Hematopoietic multipotent progenitor cell treated with erythropoietin and hydrocortisone succinate and interleukin-3 and kit ligand, for 6 days (in vitro differentiated cells): ENCODE measurements at places on chromosomes 3 and 15.

- DNase-seq, result peak; percentile 66
Measured at GRCh38 chr3:4983739-4984510, 4.7 kb downstream of the BHLHE40 start.

- no peak for DNase-seq
Measured at GRCh38 chr3:107753976-107754375, 231.2 kb downstream of the BBX start.

DNA sequence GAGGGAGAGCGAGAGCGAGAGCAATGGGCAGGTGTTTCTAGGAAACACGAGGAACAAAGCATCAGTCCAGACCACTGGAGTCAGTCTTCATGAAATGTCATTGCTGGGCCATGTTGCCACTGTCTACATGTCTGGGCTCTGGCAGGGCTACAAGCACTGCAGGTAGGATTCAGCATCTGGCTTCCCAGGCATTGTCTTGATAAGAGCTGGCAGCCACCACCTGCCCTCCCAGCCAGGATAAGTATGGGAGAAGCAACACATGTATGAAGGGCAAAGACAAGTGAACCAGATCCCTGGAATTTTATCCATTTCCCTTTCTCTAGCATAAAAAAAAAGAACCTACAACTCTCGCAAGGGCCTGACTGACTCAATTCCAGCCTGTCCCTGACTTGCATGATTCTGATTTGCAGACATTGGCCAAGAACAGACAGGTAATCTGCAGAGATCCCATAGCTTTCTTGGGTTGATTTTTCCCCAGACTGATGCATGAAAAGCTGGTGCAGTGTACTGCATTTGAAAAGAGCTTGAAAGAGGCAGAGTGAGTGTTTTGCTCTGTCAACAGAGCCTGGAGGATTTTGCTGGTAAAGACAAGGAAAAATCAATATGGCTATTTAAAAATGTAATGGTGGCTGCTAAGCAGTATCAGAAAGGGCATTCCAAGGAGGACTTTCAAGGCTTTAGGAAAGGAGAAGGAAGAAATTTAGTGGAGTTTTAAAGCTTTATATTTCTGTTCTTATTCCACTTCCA, 157.2 kb upstream of the MYRIP start:
- no peak for DNase-seq

- DNase-seq, result no peak
Measured at GRCh38 chr3:110710156-110710555, 361.5 kb upstream of the NECTIN3 start.

- no peak for DNase-seq
Measured at GRCh38 chr3:106805625-106806024, 571.6 kb upstream of the CCDC54 start.

GRCh38 chr3:20125897-20126296, 60.1 kb downstream of the SGO1 start:
- DNase-seq, result no peak

DNA sequence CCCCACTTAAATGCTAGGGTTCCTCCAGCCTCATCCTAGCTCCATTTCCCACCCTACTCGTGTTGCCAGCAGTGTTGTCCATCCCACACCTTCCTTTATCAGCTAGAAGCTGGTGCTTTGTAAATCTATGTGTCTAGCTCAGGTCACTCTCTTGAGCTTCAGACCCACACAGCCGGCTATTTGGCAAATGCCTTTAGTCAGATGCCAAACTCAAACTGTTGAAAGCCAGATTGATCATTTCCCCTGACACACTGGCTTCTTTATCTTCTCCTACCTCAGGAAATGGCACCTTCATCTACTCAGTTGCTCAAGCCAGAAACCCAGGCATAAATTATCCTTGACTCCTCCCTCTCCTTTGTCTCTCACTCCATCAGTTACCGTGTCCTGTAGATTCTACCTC, 61.5 kb upstream of the TPM1 start:
- no peak for DNase-seq

DNA sequence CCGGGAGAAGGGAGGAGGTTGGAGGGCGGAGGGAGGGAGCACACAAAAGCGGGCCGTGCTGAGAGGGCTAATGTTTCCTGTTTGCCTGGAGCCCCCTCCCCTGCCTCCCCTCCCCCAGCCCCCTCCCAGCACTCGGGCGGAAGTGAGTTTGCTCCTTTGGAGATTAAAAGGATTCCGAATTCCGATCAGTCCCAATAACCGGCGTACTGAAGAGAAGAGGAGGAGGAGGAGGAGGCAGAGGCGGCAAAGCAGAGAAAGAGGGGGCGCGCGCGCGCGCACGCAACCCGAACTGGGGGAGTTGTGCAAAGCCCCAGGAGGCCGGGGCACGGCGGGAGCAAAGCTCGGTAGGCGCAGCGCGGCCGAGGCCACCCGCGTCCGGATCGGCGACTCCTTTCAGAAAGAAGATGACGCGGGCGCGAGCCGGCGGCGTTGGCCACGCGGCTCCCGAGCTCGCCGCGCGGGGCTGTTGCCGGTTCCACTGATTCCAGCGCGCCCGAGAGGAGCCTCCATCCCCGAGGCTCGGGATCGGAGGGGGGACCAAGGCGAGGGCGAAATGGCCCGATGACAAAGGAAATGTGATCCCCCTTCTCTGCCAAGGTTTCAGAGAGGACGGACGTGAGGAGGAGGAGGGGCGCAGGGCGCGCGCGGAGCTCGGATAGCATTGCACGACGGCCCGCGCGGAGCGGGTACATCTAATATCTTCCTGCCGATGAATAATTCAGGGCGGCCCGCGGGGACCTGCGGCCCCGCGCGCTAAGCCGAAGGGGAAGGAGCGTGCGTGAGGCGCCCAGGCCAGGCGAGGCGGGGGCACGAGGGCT, 1.1 kb upstream of the TRIM71 start:
- DNase-seq, result peak; percentile 26

DNA sequence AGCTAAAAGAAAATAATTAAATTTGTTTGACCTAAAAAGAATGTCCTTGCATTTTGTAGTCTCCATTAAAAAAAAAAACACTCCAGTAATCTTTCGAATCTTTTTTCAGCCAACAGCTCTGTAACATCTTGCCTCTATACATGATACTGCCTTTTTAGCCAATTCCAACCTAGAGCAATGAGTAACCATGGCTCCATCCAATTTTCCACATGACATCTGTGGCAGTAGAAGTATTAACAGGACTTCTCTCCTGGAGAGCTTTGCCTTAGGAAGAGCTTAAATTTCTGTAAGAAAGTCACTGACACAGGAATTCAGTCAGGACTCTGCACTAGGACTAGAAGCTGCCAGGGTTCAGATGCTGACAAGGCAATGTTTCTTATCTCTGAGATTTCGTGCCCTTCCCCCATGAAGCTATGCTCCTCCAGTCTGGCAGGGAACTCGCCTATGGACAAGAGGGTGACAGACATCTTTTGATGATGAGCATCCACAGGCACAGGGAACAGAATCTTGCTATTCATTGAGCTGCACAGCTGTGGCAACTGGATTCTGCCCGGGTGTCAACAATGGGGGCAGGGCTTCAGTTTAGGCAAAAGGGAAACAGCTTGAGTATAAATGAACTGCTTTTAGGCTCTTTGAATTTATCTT, 81.8 kb downstream of the ALCAM start:
- no peak for DNase-seq

- peak; percentile 91 for DNase-seq
Measured at GRCh38 chr15:75140080-75140879, 61.4 kb upstream of the C15orf39 start.

GRCh38 chr15:90174140-90174875, 26.8 kb upstream of the SEMA4B start:
- no peak for DNase-seq

DNA sequence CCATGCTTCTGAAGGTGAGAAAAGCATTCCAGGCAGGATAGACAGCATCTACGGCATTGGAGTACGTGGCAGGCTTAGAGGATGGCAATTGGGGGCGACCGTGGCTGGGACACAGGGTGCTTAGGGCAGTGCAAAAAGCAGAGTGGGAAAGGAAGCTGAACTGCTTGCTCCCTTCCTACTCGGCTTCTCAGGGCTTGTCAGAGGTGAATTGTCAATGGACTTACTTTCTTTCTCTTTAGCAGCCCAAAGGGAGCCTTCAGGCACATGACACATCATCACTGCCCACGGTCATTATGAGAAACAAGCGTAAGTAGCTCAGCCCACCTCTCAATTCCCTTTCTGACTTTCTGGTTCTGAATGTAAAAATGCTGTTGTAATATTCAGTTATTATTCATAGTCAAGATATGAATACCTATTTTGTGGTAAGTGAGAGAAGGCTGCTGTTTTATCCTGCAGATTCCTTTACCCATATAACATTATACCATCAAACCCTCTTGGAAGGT, 84.3 kb downstream of the KLHL25 start:
- DNase-seq, result no peak

- DNase-seq, result peak; percentile 77
Measured at GRCh38 chr15:89971592-89971997, 29.5 kb upstream of the ZNF710 start.

DNA sequence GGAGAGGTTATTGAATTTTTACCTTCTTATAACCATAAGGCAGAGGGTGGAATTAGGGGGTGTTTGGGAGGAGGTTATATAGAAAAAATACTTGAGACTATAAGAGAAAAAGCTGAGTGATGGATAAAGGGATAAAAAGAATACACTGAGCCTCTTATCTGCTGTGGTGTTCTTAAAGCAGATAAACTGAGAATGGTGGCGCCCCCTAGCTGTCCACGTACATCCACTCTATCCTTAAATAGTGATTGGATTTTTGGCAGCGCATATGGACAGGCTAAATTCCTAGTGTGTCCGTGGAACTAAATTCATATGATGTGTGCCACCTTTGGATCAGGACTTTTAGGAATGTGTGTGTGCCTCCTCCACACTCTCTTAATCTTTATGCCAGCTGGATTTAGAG, 121.1 kb downstream of the OXSM start:
- DNase-seq, result peak; percentile 74

- peak; percentile 54 for DNase-seq
Measured at GRCh38 chr3:27632431-27633223, 89.5 kb downstream of the EOMES start.

GRCh38 chr3:7226393-7226792, 365.5 kb downstream of the GRM7 start:
- DNase-seq, result no peak

DNA sequence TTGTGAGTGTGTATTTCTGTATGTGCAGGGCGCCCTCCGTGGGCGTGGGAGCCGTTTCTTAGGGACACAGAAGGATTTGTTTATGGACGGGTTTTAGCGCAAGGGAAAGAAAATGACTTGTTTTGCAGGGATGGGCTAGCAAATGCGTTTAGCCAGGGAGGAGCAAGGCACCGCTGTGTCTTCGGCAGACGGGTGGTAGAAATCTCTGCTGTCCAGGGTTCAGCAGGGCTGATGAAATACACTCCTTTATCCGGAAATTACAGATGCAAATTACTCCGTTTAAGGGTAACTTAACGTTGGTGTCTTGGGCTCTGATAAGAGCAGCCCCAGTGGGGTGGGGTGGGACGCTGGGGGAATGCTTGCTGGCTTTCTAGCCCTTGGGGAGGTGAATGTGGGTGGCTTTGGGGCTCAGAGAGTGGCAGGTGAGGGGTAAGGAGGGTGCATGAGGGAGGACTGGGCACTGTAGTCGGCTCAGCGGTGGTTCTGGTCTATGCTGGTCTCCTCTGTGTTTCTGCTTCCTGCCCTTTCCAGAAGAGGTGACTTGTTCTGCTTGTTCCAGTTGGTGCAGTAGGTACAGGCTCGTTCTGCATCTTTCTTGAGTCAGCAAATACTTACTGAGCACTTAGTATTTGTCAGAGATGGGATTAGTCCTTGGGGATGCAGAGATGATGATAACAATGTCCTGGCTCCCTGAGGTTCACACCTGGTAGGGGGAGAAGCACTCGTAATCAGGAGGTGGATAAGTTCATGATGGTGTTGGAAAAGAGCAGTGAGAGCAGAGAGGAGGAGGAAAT, 954 bp downstream of the SV2B start:
- peak; percentile 25 for DNase-seq

DNA sequence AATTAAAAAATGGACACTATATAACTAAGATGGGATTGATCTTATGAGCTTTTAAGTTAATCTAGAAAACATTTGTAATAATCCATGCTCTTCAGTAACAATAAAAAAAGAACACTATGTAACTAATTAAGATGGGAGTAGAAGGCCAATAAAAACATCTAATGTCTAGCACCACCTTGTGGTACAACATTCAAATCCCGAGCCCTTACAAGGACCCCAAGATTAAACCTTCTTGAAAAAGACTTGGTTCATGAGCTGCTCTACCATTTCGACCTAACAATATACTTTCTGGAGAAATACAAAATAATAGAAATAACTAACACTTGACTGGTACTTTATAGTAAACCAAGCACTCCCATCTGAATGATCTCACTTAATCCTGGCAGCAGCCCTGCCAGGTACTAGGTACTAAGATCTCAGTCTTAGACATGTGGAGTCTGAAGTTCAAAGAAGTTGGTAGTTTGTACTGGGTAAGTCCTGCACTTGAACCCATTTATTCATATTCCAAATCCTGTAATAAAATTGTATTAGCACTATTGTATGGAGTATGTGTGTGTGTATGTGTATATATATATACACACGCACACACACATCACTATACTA, 21.8 kb downstream of the METTL6 start:
- peak; percentile 86 for DNase-seq

GRCh38 chr3:40997711-40998519, 201.4 kb upstream of the CTNNB1 start:
- DNase-seq, result no peak

- DNase-seq, result no peak
Measured at GRCh38 chr15:63601026-63601703, 4.0 kb downstream of the FBXL22 start.

DNA sequence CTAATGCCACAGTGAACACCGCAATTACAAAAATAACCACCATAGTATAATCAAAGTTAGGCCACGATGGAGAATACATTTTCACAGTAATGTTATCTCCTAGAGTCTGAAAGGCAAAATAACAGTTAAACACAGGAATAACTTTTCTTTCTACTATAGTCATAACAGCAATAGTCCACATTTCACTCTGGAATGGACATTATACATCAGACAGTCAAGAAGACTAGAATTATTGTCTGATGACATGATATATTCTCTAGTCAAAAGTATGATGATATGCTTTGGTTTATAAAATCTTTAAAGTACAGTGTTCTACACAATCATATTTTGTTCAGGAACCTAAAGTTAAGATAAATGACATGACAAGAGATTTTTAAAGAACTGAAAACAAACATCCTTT, 18.0 kb downstream of the SPPL2A start:
- DNase-seq, result no peak

DNA sequence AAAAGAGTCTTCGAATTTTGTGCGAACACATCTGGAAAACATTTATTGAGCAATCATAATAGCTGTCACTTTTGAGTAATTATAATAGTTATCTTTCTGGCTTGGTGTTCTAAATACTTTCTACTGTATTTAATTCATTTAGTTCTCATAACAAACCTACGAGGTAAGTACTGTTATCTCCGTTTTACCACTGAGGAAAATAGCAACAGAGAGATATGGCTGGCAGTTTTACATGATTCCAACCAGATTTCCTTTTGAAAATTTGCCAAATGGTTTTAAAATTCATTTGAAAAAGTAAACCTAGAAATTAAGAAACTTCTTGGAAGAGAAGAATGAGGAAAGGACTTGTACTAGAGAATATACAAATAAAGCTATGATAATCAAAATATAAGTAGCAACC, 37.3 kb upstream of the MGA start:
- no peak for DNase-seq
